ENCODE measurements at places on chromosomes 11 and 22.

GRCh38 chr11:131307506-131307905, 62.9 kb upstream of the NTM start:
- no peak for DNase-seq

DNA sequence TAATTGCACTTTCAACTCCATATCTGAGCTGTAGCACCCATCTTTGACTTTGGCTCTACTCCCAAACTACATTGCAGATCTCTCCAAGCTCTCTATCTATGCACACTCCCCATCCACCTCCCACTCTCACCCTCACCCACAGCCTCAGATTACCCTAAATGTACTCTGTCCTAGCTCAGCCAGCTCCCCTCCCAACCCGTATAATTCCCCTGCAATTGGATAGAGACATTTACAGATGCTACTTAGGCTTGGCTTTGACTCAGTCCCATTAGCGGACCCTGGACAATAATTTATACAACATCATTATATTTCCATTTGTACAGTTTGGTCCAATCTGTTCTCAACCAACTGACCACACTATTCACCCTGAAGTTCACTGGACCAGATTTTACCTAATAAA, 338.9 kb upstream of the ANO3 start:
- no peak for DNase-seq

GRCh38 chr11:18700375-18700774, 1.8 kb downstream of the TMEM86A start:
- DNase-seq: peak; percentile 44

- no peak for DNase-seq
Observed at GRCh38 chr11:72634472-72635095, 39.6 kb downstream of the PDE2A start.

- no peak for DNase-seq
Observed at GRCh38 chr22:37053310-37054055, 1.9 kb downstream of the KCTD17 start.

DNA sequence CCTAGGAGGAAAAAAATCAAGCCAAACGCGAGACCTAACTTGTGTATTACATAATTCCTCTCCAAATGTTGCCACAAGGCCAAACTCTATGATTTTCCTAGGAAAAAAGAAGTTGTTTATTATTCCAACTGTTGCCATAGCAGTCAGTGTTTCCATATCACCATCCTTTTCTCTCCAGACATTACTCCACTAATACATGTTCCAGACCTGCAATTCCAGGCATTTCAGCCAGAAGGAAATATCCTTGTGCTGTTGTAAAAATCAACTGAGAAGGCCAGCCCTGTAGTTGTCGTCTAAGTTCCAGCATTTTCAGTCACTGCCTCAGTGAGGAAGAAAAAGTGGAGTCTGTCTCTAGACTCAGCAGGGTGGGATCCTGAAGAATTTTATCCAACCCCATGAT, 33.1 kb upstream of the PAMR1 start:
- DNase-seq: no peak

DNA sequence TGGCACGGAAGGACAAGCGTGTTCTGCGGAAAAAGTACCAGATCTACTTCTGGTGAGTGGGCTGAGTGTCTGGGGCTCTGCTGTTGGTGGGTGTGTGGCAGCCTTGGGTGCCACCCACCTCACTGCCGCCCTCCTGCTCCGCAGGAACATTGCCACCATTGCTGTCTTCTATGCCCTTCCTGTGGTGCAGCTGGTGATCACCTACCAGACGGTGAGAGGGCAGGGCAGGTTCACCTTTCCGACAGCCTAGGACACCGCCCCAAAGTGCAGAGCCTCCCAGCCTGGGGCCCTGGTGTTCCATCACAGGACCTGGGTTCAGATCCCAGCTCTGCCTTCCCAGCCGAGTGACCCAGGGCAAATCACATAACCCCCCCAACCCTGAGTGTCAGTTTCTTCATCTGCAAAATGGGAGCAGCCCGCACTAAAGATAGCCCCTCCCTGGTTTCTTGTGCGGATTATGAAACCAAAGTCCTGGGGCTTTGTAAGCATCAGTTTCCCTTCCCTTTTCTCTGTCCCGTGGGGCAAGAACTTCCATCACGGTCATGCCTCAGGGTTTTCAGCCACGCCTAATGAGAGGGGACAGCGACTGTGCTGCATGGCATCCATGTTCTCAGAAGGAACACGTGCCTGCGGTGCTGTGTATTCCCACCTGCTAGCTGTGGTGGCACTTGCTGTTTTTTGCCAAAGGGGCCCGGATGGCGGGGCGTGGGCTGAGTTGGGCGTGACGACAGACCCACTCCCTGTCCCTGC, 9.8 kb upstream of the TAGLN start:
- DNase-seq: no peak

GRCh38 chr11:13207665-13208594, 69.7 kb upstream of the BMAL1 start:
- DNase-seq: peak; percentile 69

DNA sequence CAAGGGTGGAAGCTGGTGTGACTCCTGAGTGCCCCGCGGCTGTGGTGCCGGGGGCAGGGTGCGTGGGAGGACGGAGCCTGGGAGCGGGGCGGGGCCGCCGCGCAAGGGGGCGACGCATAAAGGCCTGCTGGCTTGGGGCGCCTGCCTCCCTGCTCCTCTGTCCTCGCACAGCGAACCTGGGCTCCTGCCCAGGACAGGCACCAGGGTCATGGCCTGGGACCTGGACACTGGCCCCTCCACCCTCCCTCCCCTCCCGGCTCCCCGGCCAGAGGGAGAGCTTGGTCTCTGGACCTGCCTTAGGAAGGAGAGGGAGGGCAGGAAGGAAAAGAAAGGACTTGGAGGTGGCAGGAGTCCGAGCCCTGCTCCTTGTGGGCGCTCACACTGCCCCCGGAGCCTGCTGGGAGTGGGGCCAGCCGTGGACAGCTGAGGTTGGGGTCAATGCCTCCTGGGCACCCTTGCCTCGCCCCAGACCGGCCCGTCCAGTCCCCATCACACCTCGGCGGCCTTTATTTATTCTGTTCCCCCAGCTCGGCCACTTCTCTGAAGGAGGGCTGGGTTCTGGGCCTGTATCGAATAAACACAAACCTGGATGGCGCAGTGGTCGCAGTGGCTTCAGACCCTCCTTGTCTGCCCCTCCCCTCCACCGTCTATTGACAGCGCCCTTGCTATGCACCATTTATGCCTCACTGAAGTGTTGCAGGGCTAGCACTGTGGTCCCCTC, 8.7 kb downstream of the SLC16A8 start:
- no peak for DNase-seq

GRCh38 chr11:5123802-5124521, 14.2 kb downstream of the OR52A5 start:
- peak; percentile 47 for DNase-seq
